MCF 10A (cell line): ENCODE measurements at places on chromosomes 5 and 9. TPM values are rescaled to one million over a fixed set of nuclear protein-coding genes. Genes with fewer than 3 reads are reported as not detected.
A peak's percentile ranks its signal among the peaks of the same experiment; 100 is the strongest.

DNA sequence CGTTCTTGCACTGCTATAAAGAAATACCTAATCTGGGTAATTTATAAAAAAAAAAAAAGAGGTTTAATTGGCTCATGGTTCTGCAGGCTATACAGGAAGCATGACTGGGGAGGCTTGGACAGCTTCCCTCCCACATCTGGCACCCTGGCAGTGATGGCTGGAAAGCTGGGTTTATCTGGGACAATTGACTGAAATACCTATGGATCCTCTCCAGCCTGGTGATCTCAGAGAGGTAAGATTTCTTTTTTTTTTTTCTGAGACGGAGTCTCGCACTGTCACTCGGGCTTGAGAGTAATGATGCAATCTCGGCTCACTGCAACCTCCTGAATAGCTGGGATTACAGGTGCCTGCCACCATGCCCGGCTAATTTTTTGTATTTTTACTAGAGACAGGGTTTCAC is 22.7 kb upstream of the UGCG start:
- H3K4me1 ChIP-seq = peaks cover 13% of the 10 kb centered on the region
- H3K36me3 ChIP-seq = no peaks in the 10 kb centered on the region
- H3K27me3 ChIP-seq = no peaks in the 10 kb centered on the region
- no peak overlapping the region for H3K4me3 ChIP-seq

- H3K36me3 ChIP-seq = no peaks in the 10 kb centered on the region
- DNase-seq = no peak
These were observed 42.7 kb downstream of the SYK start for GRCh38 chr9:90844326-90844725.

The PPP2R2B gene
- 0.54 TPM in 1 of 2 replicates, not detected in the other for total RNA-seq

GRCh38 chr5:18114151-18114757 is 480.0 kb downstream of the TAF11L14 start:
- H3K27me3 ChIP-seq = no peaks in the 10 kb centered on the region
- no peaks in the 10 kb centered on the region for H3K36me3 ChIP-seq
- peak; percentile 27 for DNase-seq
- peak overlapping the region; percentile 49 for H3K4me3 ChIP-seq

The RNF208 gene
- total RNA-seq = 2.5 and 3.1 TPM in 2 replicates

DNA sequence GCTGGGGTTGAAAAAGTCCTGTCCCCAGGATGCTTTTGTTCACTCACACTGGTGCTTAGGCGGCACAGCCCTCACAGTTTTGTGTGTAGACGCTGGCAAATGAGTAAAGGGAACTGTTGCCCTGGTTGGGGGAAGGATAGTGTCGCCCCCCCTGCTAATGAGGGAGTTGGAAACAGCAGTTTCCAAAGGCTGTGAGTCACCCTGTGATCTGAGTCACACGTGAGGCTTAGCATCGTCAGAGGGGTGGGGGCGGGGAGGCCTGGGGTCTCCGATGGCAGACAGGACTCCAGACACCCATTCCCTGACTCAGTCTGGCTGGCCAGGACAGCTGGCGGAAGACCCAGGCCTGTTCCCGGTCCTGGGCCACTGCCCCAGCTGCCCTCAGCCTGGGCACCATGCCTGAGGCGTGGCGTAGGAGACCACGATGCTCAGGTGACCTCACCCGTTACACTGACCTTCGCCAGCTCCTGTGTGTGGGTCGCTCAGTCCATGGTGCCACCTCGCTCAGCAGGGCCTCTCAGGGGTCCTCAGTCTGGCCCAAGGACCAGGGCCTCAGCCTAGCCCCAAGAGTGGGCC is 2.9 kb downstream of the DNAJB5 start:
- H3K36me3 ChIP-seq = peaks cover 6% of the 10 kb centered on the region
- DNase-seq = peak; percentile 90
- H3K27me3 ChIP-seq = no peaks in the 10 kb centered on the region
- peaks cover 45% of the 10 kb centered on the region for H3K4me1 ChIP-seq

The FBXO38 gene
- total RNA-seq = 54.4 and 76.1 TPM in 2 replicates

DNA sequence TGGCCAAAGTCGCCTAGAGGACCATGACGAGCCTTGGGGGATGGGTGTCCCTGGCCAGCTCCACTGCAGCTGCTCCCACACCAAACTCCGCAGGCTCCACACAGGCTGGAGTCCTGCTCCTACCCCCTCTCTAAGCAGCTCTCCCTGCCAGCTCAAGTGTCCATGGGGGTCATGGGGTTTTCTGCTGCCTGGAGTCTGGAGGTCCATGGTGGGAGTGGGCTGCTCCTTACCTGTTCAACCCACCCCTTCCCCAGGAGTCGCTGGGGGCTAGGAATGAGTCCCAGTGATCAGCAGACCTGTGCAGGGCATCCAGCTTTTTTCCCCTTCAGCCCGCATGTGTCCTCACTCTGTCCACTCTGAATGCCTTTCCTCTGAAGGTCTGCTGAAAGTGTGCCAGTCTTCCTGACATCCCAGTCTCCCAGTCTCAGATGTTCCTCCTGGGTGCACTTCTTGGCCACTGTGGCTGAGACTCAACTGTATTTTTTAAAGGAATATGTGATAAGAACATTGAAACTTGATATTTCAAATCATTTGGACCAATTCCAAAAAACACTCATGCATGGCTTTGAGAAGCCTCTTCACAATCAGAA is 261.3 kb upstream of the ANKH start:
- no peak for DNase-seq
- H3K27me3 ChIP-seq = peaks cover 15% of the 10 kb centered on the region
- H3K4me1 ChIP-seq = no peaks in the 10 kb centered on the region

GRCh38 chr5:98750693-98751092 is 22.8 kb upstream of the RGMB start:
- no peaks in the 10 kb centered on the region for H3K4me1 ChIP-seq
- no peaks in the 10 kb centered on the region for H3K27me3 ChIP-seq
- H3K36me3 ChIP-seq = no peaks in the 10 kb centered on the region
- H3K4me3 ChIP-seq = no peak overlapping the region
- peak; percentile 41 for DNase-seq
- H3K27ac ChIP-seq = no peak overlapping the region

GRCh38 chr9:133788045-133788818 is 50.1 kb upstream of the SARDH start:
- DNase-seq = no peak
- H3K36me3 ChIP-seq = peaks cover 25% of the 10 kb centered on the region
- H3K4me3 ChIP-seq = no peak overlapping the region
- H3K27me3 ChIP-seq = no peaks in the 10 kb centered on the region
- peaks cover 5% of the 10 kb centered on the region for H3K4me1 ChIP-seq

The DRD1 gene
- total RNA-seq = not detected in 2 replicates

DNA sequence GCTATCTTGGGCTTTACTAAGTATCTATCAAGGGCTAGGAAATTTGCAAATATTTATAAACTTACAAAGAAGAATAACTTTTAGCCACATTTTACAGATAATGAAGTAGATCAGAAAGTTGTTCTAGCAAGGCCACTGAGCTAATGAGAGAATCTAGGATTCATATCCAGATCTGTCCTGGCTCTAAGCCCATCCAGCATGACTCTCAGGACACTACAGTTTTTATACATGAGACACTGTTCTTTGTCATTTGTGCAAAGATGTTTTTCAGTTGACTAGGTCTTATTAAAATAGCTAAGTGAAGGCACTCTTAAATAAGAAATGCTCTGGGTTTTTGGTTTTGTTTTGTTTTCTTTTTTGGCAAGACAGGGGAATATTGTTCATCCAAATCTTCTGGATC is 273.1 kb downstream of the GABRB2 start:
- H3K4me1 ChIP-seq = no peaks in the 10 kb centered on the region
- H3K36me3 ChIP-seq = no peaks in the 10 kb centered on the region
- no peaks in the 10 kb centered on the region for H3K27me3 ChIP-seq
- H3K4me3 ChIP-seq = no peak overlapping the region

DNA sequence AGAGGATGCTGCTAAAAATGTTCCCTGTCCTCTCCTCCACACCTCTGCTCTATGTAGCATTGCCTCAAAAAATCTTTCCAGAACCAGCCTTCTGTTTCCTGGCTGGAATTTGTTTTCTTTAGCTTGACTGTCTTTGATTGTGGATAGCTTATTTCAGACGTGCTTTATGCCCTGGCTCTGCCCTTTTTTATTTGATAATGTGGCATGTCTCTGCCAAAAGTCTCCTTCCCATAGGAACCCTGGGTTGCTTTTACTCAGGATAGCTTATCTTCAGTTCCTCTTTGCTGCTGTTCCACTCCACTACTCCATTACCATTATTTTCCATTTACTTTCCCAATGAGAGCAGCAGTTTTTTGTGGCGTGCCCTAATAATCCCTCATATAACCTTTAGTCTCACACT is 885 bp upstream of the TMEM252 start:
- peaks cover 27% of the 10 kb centered on the region for H3K27me3 ChIP-seq
- H3K27ac ChIP-seq = no peak overlapping the region
- H3K36me3 ChIP-seq = no peaks in the 10 kb centered on the region
- DNase-seq = no peak

DNA sequence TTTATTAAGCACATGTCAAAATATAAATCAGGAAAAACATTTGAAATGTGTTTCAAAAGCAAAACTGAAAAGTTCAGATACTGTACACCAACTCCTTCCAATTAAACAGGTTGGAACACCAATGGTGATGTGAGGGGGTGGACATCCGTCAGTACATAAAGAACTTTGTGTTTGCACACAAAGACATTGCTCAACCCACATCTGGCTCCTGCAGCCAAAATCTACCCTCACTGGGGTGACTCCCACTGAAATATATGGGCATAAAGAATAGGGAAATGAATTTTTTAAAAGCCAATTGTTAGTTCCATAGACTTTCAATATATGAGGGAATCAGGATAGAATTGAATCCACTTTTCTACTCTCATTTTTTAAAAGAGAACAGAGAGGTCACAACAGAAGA is 63.9 kb downstream of the MEGF9 start:
- no peaks in the 10 kb centered on the region for H3K27me3 ChIP-seq
- peak overlapping the region; percentile 32 for H3K27ac ChIP-seq
- no peak overlapping the region for H3K4me3 ChIP-seq
- peaks cover 41% of the 10 kb centered on the region for H3K4me1 ChIP-seq
- no peaks in the 10 kb centered on the region for H3K36me3 ChIP-seq

DNA sequence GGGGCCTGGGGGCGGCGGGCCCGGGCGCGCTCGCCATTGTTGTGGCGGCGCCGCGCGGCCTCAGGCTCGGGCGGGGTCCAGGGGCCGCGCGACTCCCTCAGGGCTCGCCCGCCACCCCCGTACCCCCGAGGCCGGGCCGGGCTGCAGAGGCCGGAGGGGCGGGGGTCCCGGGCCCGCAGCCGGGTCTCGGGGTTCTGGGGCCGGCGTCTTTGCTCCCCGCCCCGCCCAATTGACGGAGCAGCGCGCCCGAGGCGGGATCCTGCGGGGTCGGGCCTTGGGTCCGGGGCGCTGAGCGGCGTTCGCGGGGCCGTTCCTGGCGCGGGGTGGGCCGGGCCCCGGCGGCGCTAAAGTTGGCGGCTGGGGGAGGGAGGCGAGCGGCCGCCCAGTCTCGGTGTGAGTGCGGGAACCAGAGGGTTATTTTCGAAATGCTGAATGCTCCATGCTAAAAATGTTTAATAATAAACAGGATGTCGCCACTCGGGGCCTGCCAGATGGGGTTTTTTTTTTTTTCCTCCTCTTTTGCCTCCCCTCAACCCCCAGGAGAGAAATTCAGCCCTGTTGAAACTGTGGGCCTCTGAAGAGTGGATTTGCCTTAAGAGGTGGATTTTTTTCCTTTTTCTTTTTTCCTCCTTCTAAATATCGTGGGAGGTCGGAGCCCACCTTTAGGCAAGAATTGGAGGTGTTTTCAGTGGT is 724 bp downstream of the PRRC2B start:
- peaks cover 10% of the 10 kb centered on the region for H3K36me3 ChIP-seq
- peaks cover 42% of the 10 kb centered on the region for H3K4me1 ChIP-seq
- DNase-seq = no peak
- H3K4me3 ChIP-seq = peak overlapping the region; percentile 79

DNA sequence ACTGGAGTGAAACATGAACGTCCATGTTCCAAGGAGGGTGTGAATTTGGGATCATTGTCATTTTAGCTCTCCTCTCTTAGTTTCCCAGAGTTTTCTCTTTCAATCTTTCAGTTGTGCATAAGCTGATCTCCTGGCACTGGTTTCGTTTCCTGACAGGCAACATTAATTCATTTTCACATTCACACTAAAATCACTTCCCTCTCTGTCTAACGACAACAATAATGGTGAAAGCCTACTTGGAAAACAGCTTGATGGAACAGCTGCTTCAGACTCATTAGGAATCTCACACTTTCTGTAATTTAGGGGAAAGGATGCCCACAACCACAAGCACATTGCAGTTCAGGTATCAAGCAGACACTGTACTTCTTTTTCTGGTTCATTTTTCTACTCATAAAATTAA is 188.6 kb downstream of the TRIM36 start:
- peaks cover 11% of the 10 kb centered on the region for H3K27me3 ChIP-seq
- H3K27ac ChIP-seq = no peak overlapping the region
- DNase-seq = no peak
- H3K4me1 ChIP-seq = no peaks in the 10 kb centered on the region

The EQTN gene
- not detected in 2 replicates for total RNA-seq

The FANCG gene
- 20.2 and 21.2 TPM in 2 replicates for total RNA-seq

DNA sequence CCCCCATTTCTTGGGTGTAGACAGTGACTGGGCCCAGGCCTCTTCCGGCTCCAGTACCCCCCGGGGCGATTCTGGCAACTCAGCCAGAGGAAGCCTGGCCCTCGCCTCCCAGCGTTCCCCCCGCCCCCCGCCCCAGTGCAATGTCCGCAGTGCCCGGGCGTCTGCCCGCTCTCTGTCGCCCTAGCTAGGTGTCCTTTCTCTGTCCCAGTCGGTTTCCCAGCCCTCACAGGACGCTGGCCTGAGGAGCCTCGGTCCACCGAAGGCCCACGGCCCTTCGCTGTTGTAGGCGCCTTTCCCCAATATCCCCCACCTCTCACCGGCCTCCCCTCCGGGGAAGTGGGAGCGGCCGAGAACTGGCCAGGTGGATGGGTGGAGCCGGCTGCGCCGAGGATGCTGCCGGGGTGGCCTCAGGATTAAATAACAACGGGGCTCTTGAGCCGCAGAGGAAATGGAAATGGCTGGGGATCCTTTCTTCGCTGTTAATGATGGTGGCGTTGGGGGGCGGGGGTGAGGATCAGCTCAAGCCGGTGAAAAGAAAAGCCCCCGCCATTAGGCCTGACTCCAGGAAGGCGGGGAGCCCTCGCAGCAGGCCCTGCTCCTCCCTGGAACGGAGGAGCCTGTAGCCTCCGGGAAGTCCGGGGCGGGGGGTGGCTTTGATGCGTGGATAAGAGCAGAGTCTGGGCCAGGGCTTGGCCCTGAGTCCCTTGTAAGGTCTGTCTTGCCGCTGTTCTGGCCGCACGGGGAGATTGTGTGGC is 1.1 kb upstream of the SPRY4 start:
- H3K27me3 ChIP-seq = no peaks in the 10 kb centered on the region
- H3K4me3 ChIP-seq = peak overlapping the region; percentile 76
- peaks cover 47% of the 10 kb centered on the region for H3K4me1 ChIP-seq
- DNase-seq = peak; percentile 97
- peak overlapping the region; percentile 77 for H3K27ac ChIP-seq
- no peaks in the 10 kb centered on the region for H3K36me3 ChIP-seq

DNA sequence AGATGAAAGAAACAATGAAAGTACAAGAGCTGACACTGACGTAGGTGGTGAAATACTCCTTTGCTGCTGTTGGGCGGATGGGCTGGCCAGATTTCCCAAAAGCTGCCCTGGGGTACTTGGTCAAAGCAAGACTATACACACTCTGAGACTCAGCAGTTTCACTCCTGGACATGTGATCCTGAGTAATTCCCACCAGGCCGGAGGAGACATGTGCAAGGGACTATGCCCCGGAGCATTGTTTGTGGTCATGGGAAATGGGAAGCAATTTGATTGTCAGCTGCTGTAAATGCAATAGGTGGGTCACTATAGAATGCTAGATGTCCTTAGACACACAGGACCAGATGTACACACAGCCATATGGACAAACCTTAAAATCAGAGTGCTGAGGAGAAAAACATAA is 116.1 kb downstream of the DCP2 start:
- peaks cover 14% of the 10 kb centered on the region for H3K36me3 ChIP-seq
- no peak overlapping the region for H3K27ac ChIP-seq
- peak; percentile 75 for DNase-seq
- no peak overlapping the region for H3K4me3 ChIP-seq
- no peaks in the 10 kb centered on the region for H3K27me3 ChIP-seq

The NPR3 gene
- 0.84 and 1.1 TPM in 2 replicates for total RNA-seq

- no peak overlapping the region for H3K27ac ChIP-seq
- no peak for DNase-seq
- no peaks in the 10 kb centered on the region for H3K4me1 ChIP-seq
- H3K4me3 ChIP-seq = no peak overlapping the region
These were observed 79.5 kb downstream of the GLIS3 start for GRCh38 chr9:4220346-4220745.
